Liver (tissue), 10 donors: ENCODE measurements at places on chromosomes 11 and 22.

DNA sequence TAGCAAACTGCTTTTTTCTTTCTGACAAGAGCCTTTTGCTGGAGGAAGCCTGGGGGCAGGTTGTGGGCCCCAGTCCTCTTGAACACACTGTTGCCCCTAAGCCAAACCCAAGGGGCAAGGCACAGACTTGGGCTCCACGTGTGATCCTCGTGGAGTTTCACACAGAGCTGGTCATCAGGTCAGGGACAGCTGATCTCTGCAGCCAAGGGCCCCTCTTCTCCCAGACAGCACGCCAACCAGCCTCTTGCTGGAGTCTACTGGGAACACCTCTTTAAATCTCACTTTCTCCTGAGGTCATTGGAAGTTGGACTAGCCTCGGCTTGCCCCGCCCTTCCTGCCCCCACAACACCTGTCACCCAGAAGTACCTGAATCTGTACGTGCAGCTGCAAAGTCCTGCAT, 39.8 kb downstream of the C11orf58 start:
- DNase-seq, result no peak

GRCh38 chr11:8288824-8289491, 25.3 kb upstream of the LMO1 start:
- no peak for DNase-seq

DNA sequence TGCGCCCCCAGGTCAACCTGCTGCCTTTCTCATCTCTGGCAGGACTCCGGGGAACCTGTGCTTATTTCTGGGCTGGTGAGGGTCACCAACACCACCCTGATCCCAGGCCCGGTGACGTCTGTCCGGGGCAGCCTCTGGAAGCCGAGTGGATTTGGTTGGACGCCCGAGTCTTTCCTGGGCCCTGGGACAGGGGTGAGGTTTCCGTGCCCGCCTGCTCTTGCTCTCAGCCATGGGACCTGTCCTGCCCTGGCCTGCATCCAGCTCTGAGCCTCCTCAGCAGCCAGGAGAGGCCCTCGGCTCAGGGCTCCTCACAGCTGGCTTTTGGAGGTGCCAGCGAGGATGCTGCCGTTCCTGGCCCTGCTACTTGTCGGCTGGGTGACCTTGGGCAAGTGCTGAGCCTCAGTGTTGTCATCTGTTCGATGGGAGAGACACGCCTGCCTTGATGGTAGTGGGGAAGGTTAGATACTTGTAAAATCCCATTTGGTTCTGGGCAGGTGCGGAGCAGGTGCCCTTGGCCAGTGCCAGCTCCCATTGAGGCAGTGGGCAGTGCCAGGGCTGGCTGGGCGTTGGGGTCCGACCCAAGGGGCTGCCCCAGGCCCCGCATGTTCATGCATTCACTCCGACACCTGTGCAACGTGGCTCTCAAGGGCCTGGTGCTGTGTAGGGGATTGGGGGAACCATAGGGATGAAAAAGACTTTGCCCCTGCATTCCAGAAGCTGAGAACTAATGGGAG, 58.9 kb upstream of the THY1 start:
- DNase-seq, result no peak

GRCh38 chr22:39959640-39960447, at the start of gene TMA7B:
Gene TMA7B, plus strand, starts transcription at chr22:39960397. Its CDS starts 3,978 bp downstream, at chr22:39964375.
- no peak for DNase-seq

DNA sequence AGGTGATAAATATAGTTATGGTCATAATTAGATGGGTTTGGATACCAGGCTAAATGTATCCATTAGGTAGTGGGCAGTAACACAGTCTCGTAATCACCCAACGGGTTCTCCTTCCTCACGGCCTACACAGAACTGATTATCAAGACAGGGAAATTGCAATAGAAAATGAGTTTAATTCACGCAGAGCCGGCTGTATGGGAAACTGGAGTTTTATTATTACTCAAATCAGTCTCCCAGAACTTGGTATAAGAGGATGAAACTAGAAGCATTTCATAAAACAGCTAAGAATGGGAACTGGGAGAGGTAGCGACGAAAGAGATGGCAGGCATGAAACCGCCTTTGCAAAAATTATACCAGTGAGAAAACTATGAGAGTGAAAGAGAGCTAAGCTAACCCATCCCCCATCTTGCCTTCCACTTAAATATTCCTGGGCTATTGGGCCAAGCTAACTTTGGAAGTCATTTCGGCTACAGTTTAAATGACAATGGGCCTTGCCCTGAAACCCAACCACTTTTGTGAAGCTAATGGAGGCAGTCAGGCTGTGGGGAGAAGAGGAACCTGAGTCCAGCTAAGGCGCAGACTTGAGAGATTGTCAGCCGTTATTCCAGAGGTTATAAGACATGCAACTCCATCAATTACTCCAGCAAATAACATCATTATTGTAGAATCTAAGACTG, 29.6 kb downstream of the CTSC start:
- DNase-seq, result no peak

DNA sequence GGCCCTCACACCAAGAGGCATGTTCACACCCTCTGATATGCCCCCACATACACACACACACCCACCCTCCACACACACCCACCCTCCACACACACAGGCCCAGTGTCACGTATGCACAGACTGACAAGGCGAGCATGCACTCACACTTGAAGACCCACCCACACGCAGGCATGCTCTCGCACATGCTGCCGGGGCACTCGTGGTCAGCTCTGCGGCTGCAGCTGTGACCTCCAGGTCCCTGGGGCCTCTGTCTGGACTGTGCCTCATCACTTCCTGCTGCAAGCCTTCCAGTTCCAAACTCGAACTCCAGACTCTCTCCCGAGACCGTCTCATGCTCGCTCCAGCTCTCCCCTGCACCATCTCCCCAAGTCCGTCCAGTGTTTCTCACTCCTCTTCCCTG, 9.5 kb downstream of the DCHS1 start:
- DNase-seq, result no peak

- no peak for DNase-seq
These were observed 51.8 kb downstream of the SLN start for GRCh38 chr11:107660066-107660465.

- no peak for DNase-seq
These were observed 19.1 kb upstream of the LMO2 start for GRCh38 chr11:33910958-33911339.

DNA sequence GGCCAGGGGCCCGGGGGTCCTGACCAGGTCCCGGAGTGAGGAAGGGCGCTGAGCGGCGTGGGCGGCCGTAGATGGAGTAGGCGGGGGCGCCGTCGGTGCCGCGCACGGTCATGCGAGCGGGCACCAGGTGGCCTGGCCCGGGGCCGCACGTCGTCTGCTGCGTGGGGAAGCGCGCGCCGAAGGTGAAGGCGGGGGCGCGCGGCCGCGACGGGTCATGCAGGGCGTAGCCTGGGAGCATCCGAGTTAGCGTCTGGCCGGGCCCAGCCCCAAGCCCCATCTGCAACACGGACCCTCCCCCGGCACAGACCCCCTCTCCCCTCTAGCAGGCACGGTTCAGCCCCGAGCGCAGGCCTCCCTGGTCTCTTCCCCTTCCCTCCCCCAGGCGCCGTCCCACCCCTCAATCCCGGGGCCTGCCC, 1.7 kb upstream of the TYMP start:
- no peak for DNase-seq

DNA sequence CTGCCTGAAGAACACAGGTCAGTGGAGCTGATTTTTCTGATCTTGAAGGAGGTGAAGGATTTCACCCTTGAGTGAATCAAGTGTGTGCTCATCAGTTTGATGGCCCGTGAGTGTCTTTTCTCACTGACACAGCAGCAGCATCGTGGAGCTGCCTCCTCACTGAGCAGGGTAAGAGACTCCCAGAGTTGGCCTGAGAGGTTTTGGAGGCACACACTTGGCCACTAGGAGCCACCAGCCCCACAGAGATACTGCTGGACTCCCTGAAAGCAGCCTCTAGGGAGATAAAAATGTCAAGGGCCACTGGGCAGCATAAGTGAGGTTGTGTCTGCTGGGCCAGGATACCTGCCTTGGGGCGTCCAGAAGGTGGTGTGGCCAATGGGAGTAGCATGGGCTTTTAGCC, 245.4 kb downstream of the GRIK4 start:
- no peak for DNase-seq

GRCh38 chr11:2709429-2709828, 9.6 kb upstream of the KCNQ1OT1 start:
- no peak for DNase-seq

DNA sequence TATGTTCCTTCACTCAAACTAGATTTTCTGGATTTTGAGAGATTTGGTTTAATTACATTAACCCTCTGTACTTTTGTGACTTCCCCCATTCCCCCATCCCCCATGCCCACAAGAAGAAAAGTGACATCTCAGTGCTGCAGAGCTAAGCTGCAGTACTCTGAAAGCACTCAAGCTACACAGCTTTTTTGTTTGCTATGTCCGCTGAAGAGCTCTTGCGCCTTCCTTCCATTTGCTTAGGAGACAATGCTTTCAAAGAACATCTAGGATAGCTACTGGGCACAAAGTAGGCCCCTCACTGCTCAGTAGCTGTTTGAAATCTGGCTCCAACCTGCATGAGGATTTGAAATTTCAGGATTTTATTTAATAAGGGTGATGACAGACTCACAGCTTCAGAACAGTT, 69.7 kb downstream of the SLC17A6 start:
- DNase-seq, result no peak
